ENCODE measurements at places on chromosomes 7 and 10.

DNA sequence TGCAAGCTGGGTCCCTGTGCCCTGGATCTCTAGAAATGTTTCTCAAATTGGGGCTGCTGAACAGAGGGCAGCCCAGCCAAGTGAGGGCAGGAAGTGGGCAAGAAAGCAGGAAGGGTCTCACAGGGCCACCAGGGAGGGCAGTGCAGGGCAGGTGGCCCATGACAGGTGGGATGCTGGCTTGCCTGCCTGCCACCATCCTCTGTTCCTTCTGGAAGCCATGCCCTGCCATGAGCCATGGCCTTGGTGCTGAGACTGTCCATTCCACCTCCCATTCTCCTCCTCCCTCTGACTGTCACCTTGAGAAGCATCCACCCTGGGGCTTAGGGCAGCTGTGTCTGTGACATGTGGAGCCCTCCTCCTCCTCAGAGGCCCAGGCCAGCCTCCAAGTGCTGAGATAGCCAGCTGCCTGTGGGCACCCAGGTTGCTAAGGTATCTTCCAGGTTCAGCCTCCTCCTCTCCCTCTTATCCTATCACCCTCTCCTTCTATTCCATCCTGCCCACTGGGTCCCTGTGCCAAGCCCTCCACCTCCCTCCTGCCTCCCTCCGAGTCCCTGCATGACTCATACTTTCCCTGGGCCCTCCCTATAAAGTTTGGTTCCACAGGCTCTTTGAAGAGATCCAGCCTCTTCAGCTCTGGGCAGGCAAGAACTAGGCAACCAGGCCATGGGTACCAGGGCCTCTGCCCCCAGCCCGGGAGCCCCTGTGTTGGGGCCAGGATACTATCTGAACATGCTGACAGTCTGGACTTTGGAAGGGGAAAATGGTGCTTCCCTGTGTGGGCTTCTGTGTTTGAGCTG lies 1.3 kb downstream of the VSIR start:
- H3K27me3 ChIP-seq = no peaks in the 10 kb centered on the region
- H3K4me3 ChIP-seq = peak overlapping the region; percentile 79
- DNase-seq = no peak
- no peaks in the 10 kb centered on the region for H3K36me3 ChIP-seq
- peaks cover 69% of the 10 kb centered on the region for H3K4me1 ChIP-seq
- H3K27ac ChIP-seq = peak overlapping the region; percentile 99

GRCh38 chr10:132972149-132972985 lies 30.0 kb upstream of the CFAP46 start:
- no peaks in the 10 kb centered on the region for H3K4me1 ChIP-seq
- no peaks in the 10 kb centered on the region for H3K36me3 ChIP-seq
- no peak overlapping the region for H3K27ac ChIP-seq
- H3K4me3 ChIP-seq = no peak overlapping the region
- DNase-seq = no peak

DNA sequence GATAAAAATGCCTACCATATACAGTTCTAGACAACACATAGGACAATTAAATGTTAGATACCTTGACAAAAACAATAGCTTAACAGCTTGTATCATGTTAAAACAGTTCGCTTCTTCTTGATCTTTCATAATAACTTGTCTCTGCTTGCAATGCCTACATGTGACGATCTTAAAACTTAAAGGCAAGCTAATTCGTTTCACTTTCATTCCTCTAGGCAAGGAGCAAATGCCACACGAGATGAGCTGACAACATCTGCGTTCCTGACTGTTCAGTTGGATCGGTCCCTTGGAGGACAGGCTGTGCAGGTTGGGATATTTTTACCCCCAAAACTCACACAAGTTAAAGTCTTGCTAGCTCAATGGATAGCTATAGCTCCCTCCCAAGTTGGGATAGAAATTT lies 51.6 kb upstream of the ARL4A start:
- peak overlapping the region; percentile 48 for H3K27ac ChIP-seq
- no peak for DNase-seq
- H3K36me3 ChIP-seq = no peaks in the 10 kb centered on the region

GRCh38 chr7:128131115-128131514 lies 99.9 kb upstream of the LRRC4 start:
- H3K27me3 ChIP-seq = peaks cover 21% of the 10 kb centered on the region
- H3K27ac ChIP-seq = no peak overlapping the region
- peaks cover 9% of the 10 kb centered on the region for H3K4me1 ChIP-seq
- H3K4me3 ChIP-seq = no peak overlapping the region
- no peaks in the 10 kb centered on the region for H3K36me3 ChIP-seq

DNA sequence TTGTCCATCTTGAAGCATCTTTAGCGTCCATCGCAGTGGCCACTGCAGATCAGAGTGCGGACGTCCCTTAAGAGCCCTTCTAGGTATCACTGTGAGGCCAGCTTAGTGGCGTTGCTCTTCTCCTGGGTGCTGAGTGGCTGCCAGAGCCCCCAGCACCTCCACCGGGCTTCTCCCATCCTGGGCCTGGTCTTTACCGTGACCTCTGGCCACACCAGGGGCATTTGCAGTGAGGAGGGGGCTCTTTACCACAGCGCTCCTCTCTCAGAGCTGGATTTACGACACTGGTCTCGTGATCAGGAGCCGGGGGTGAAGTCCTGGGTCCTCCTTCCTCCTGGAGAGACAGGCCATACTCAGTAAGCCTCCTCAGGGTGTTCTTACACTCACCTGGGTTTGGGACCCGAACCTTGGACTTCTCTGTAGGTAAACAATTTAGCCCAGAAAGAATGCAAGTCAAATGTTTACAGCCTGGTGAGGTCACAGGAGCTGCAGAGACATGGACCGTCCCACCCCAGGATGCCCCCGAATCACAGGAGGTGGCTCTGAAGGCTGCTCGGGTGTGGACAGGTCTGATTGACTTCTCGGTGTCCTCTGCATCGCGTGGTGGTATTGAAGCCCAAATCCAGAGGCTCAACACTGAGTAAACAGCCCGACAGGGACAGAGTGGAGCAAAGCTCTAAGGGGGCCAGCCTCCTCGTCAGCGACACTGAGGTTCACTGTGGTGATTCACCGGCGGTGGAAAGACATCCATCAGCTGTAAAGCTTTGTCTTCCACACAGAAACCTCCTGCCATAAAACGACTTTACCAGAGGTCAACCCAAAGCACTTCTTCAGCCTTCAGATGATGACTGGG lies 33.0 kb downstream of the JAKMIP3 start:
- H3K4me1 ChIP-seq = peaks cover 15% of the 10 kb centered on the region
- no peaks in the 10 kb centered on the region for H3K36me3 ChIP-seq
- no peak overlapping the region for H3K4me3 ChIP-seq

DNA sequence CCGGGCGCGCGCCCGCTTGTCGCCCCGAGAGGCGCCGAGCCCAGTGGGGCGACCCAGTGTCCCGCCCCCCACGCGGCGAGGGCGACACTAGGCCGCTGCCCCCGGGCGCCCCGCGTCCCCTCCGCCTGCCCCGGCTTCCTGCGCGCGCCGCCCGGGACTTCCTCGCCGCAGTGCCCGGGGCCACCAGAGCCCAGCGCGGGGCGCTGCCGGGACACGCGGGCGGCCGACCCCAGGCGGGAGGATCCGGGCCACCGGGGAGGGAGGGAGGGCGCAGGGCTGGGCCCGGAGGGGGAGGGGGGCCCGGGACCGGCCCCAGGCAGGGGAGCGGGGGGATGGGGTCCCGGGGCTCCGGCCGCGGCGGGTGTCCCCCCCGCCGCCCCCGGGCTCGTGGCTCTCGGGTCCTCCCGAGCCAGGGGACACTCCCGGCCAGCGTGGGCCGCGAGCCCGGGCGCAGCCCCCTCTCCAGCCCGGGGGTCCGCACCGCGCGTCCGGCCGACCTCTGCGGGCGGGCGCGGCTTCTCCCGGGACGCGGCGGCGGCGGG lies 435 bp upstream of the PWWP2B start:
- no peak overlapping the region for H3K27ac ChIP-seq
- peaks cover 6% of the 10 kb centered on the region for H3K36me3 ChIP-seq

DNA sequence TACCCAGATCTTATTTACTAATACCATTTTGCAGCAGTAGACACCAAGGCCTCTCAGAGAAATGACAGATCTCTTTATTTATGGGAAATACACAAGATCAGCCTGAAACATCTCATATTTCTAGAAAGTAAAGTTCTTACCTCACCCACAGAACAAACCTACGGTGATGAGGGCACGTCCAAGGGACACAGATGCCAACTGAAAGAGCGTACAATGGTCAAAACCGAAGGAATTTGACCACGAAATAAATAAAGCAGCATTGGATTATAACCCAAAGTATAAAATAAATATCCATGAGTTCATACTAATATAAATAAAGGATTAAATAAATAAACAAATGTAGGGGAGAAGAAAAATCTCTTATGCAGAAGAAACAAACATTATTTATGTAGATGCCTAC lies 747.0 kb downstream of the TNS3 start:
- H3K36me3 ChIP-seq = peaks cover 4% of the 10 kb centered on the region
- H3K27ac ChIP-seq = no peak overlapping the region
- no peaks in the 10 kb centered on the region for H3K27me3 ChIP-seq
- DNase-seq = no peak
- H3K4me1 ChIP-seq = no peaks in the 10 kb centered on the region

- no peaks in the 10 kb centered on the region for H3K4me1 ChIP-seq
- no peak for DNase-seq
- no peak overlapping the region for H3K4me3 ChIP-seq
- H3K27ac ChIP-seq = no peak overlapping the region
These were observed 238.6 kb upstream of the LRRN3 start for GRCh38 chr7:110852156-110852940.

DNA sequence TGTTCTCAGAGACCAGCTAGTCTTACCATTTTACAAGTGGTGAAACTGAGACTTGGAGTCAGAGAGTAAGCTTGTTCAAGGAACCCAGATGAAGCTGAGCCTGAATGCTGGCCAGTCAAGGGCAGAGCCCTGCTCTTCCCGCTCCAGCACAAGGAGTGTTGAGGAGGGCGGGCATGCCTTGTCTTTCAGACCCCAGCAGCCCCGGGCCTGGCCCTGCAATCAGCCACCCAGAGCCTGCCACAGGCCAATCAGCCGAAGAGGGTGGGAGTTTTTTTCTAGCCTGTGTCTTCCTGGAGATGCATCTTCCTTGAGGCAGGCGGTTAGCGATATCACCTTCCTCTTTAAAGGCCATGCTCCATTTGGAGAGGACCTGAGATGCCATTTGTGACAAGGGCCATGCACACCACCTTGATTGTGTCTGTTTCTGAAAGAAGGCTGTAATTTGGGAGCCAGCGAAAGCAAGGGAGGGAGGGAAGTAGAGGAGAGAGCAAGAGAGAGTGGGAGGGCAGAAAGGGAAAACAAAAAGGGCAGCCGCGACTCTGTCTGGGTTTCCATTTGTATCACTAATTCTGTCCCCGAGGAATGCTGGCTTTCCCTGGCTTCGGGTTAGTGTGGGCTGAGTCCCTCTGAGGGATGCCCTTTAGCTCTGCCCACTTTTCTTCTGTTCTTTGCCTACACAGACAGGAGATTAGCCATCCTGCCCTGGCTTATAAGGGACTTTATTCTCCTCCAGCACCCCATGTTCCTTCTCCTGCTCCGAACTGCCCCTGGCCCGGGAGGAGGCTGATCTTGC lies 8.0 kb downstream of the CDH23 start:
- H3K27ac ChIP-seq = no peak overlapping the region
- DNase-seq = no peak
- H3K27me3 ChIP-seq = peaks cover 15% of the 10 kb centered on the region
- no peaks in the 10 kb centered on the region for H3K4me1 ChIP-seq

DNA sequence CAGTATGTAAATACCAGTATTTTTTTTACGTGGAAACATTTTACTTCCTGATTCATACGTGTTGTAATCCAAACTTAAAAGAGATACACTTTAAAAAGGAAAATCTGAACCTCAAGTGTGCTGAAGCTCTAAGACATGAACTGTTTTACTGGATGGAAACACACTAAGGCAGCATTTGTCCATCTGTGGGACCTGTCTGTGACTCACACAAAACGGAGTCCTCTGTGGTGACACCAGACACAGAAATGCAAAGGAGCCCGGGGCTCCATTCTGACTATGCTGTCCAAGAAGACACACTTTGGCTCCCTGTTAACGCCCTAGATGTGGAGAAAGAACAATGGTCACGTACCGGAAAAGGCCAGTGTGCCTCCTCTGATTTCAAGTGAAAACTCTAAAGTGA lies 23.9 kb downstream of the RNF133 start:
- DNase-seq = no peak
- H3K4me3 ChIP-seq = no peak overlapping the region
- H3K4me1 ChIP-seq = no peaks in the 10 kb centered on the region

- H3K4me1 ChIP-seq = peaks cover 7% of the 10 kb centered on the region
- H3K27me3 ChIP-seq = no peaks in the 10 kb centered on the region
- H3K27ac ChIP-seq = no peak overlapping the region
- no peaks in the 10 kb centered on the region for H3K36me3 ChIP-seq
- no peak for DNase-seq
These were observed 285.7 kb downstream of the RPS24 start for GRCh38 chr10:78319371-78319770.

DNA sequence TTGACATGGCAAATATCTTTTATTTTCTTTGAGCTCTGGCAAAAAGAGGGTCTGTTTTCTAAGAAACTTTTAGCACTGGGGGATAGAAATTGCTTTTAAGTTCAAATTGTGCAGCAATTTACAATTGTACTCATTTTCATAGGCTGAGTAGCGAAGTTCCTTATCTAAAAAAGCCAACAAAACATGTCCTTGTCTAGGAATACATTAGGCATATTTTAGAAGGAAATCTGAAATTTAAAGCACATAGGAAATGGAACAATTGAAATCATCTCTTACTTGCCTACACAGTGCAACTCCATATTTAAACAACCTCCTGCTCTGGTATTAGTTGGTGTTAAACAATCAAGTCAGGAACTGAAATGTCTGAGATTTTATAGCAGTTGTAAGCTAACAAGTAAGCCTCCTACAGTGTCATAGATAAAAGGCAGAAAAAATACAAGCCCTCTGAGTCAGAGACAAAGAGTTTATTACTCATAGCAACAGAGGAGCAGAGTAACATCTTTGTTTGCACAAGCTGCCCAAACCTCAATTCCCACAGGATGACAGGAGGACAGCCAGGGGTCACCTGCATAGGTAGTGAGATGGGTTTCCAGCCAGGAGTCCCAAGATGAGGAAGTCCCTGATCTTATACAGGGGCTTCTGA lies 280.2 kb upstream of the HGF start:
- H3K4me3 ChIP-seq = no peak overlapping the region
- H3K36me3 ChIP-seq = no peaks in the 10 kb centered on the region
- no peaks in the 10 kb centered on the region for H3K4me1 ChIP-seq
- H3K27ac ChIP-seq = no peak overlapping the region
- H3K27me3 ChIP-seq = no peaks in the 10 kb centered on the region

GRCh38 chr10:54576541-54576940 lies 224.5 kb downstream of the PCDH15 start:
- no peak for DNase-seq
- H3K4me1 ChIP-seq = no peaks in the 10 kb centered on the region
- H3K4me3 ChIP-seq = no peak overlapping the region
- H3K36me3 ChIP-seq = peaks cover 11% of the 10 kb centered on the region
